ENCODE measurements at places on chromosomes 13 and 19. TPM values are rescaled to one million over a fixed set of nuclear protein-coding genes. Genes with fewer than 3 reads are reported as not detected.

RUBCNL gene
- 2.8 TPM for total RNA-seq

FOSB gene
- total RNA-seq: 16.8 TPM

PABPC3 gene
- 0.34 TPM for total RNA-seq

SYNE4 gene
- 1.8 TPM for total RNA-seq

HPN gene
- total RNA-seq: not detected

OR7A17 gene
- not detected for total RNA-seq

SCN1B gene
- 1.1 TPM for total RNA-seq

Measured in activated T-helper 1 cell treated with anti-CD3 and anti-CD28 coated beads, Interleukin-12 subunit alpha, Interleukin-12 subunit beta, Interleukin-2, Interleukin-4 antibody, amounts not matched to agents 30 ng/mL and 10 ng/mL and 1 ng/mL, durations not matched to agents 14 hours and 24 hours and 36 hours (primary cell).